Bladder microvascular endothelial cell (primary cell): ENCODE measurements at places on chromosomes 11 and 22. TPM values are rescaled to one million over a fixed set of nuclear protein-coding genes. Genes with fewer than 3 reads are reported as not detected.

CCDC87 gene
- under 0.01 and 0.13 TPM in 2 replicates for total RNA-seq

LARGE1 gene
- 3.2 and 5.8 TPM in 2 replicates for total RNA-seq

FAM111A gene
- 48.4 and 85.1 TPM in 2 replicates for total RNA-seq

SMTNL1 gene
- not detected in 2 replicates for total RNA-seq

FXYD2 gene
- total RNA-seq, result 0.31 and 0.32 TPM in 2 replicates

KLHDC7B gene
- not detected in 2 replicates for total RNA-seq

LAMTOR1 gene
- total RNA-seq, result 62.2 and 63.6 TPM in 2 replicates

PGM2L1 gene
- 14.4 and 47.4 TPM in 2 replicates for total RNA-seq

PATE2 gene
- 0.16 TPM in 1 of 2 replicates, not detected in the other for total RNA-seq

DBX1 gene
- not detected in 2 replicates for total RNA-seq

FGF3 gene
- total RNA-seq, result not detected in 2 replicates

FAM227A gene
- total RNA-seq, result 0.16 and 0.69 TPM in 2 replicates

OR10G8 gene
- not detected in 2 replicates for total RNA-seq

BTG4 gene
- not detected in 2 replicates for total RNA-seq

ELF5 gene
- total RNA-seq, result not detected in 2 replicates

CYP2D6 gene
- total RNA-seq, result 0.16 and 0.50 TPM in 2 replicates

RAB38 gene
- total RNA-seq, result 1.9 and 2.1 TPM in 2 replicates

ELMOD1 gene
- 0.31 TPM in 1 of 2 replicates, not detected in the other for total RNA-seq

TRIM48 gene
- total RNA-seq, result not detected in 2 replicates

FAR1 gene
- 56.5 and 113 TPM in 2 replicates for total RNA-seq

C22orf42 gene
- not detected in 2 replicates for total RNA-seq

SYT13 gene
- 0.06 TPM in 1 of 2 replicates, not detected in the other for total RNA-seq

TCN1 gene
- not detected in 2 replicates for total RNA-seq

PARVG gene
- 0.16 and 0.19 TPM in 2 replicates for total RNA-seq

CALCA gene
- total RNA-seq, result not detected in 2 replicates

SLC5A12 gene
- total RNA-seq, result not detected in 2 replicates

OR6X1 gene
- not detected in 2 replicates for total RNA-seq

CD3E gene
- total RNA-seq, result not detected in 2 replicates

A4GALT gene
- 24.8 and 54.1 TPM in 2 replicates for total RNA-seq

SNX32 gene
- total RNA-seq, result under 0.01 and 0.50 TPM in 2 replicates
